Effector memory CD4-positive, alpha-beta T cell (primary cell): ENCODE measurements at places on chromosomes 3 and 15.

- H3K4me1 ChIP-seq: no peaks in the 10 kb centered on the region
- no peak overlapping the region for H3K27ac ChIP-seq
- no peak overlapping the region for H3K4me3 ChIP-seq
- no peaks in the 10 kb centered on the region for H3K27me3 ChIP-seq
- DNase-seq: no peak
- no peaks in the 10 kb centered on the region for H3K36me3 ChIP-seq
Observed at GRCh38 chr15:56767315-56767714, 34.0 kb upstream of the ZNF280D start.

GRCh38 chr3:23325466-23326065 is 122.4 kb downstream of the UBE2E2 start:
- H3K4me1 ChIP-seq: peaks cover 5% of the 10 kb centered on the region
- no peak for DNase-seq
- H3K27me3 ChIP-seq: no peaks in the 10 kb centered on the region
- H3K27ac ChIP-seq: no peak overlapping the region

- DNase-seq: no peak
- no peak overlapping the region for H3K27ac ChIP-seq
- H3K27me3 ChIP-seq: no peaks in the 10 kb centered on the region
Observed at GRCh38 chr15:94205366-94205765, 26.0 kb upstream of the MCTP2 start.

- no peaks in the 10 kb centered on the region for H3K27me3 ChIP-seq
- no peak overlapping the region for H3K27ac ChIP-seq
- DNase-seq: no peak
- H3K36me3 ChIP-seq: no peaks in the 10 kb centered on the region
- no peaks in the 10 kb centered on the region for H3K4me1 ChIP-seq
- no peak overlapping the region for H3K4me3 ChIP-seq
Observed at GRCh38 chr3:24475925-24476324, 18.7 kb downstream of the THRB start.

DNA sequence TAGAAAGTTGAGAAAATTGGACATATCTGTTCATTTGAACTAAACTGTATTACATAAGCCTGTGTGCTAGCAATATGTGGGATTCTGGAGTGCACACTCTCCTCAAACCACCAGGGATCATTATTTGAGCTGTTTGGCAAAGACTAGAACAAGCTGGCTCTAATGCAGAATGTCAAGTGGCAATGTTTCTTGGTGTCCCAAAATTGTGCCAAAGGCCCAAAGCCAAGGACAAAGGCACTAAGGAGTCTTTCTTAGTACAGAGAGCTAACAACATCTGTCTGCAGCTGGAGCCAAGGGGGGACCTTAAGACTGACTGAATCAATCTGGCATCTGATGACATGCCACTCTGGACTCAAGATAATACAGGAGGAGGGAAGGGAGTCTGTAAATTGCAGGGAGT is 76.7 kb upstream of the STRIT1 start:
- no peaks in the 10 kb centered on the region for H3K27me3 ChIP-seq
- H3K4me3 ChIP-seq: no peak overlapping the region
- H3K36me3 ChIP-seq: no peaks in the 10 kb centered on the region
- DNase-seq: no peak

DNA sequence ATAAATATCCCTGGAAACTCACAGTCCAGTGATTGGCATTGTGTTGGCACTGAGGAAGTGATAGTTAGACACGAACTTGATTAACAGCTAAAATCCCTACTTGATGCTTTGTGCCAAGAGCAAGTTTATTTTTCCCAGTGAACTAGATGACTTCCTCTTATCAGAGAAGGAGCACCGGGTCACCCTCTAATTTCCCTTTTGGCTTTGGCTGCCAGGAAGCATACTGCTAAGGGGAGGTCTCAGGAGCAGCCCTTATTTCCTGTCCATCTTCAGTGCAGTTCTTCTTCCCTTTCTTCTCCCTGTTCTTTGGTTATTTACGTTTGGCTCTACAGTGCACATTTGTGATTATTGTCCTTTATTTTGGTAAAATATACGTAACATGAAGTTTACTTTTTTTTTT is 13.0 kb downstream of the FBLN2 start:
- H3K4me3 ChIP-seq: no peak overlapping the region
- no peak for DNase-seq
- H3K36me3 ChIP-seq: no peaks in the 10 kb centered on the region
- H3K27ac ChIP-seq: no peak overlapping the region
- no peaks in the 10 kb centered on the region for H3K4me1 ChIP-seq

GRCh38 chr15:33374226-33374914 is 63.6 kb downstream of the RYR3 start:
- no peaks in the 10 kb centered on the region for H3K4me1 ChIP-seq
- H3K36me3 ChIP-seq: no peaks in the 10 kb centered on the region
- no peak overlapping the region for H3K27ac ChIP-seq
